ENCODE measurements at places on chromosomes 7 and 10.

GRCh38 chr10:11837372-11838161, 14.4 kb downstream of the PROSER2 start:
- no peak for DNase-seq

GRCh38 chr10:124688386-124688785, 55.8 kb downstream of the FAM53B start:
- DNase-seq, result no peak

DNA sequence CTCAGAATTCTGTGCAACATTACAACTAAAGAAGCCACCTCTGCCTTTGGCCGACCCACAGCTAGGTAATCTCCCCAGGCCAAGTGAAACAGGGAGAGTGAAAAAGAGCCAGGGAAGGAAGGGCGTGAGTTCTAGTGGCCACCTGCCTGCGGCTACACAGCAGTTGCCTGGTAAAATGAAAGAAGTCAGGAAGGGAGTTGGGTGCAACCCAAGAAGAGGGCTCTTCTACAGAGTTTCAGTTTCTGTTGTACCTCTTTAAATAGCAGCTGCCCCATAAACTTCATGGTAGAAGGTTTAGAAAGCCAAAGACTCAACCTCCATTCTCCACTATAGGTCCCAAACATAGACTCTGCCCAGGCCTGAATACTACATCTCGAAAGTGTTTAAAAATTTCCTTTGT, 76.2 kb upstream of the TMEM168 start:
- no peak for DNase-seq

GRCh38 chr10:114576132-114576487, 82.0 kb downstream of the ABLIM1 start:
- no peak for DNase-seq

- no peak for DNase-seq
Measured at GRCh38 chr10:132068431-132069121, 2.8 kb downstream of the JAKMIP3 start.

Data from fibroblast of skin of right biceps (primary cell).